ENCODE measurements at places on chromosomes 2 and 18.
A peak's percentile ranks its signal among the peaks of the same experiment; 100 is the strongest.

DNA sequence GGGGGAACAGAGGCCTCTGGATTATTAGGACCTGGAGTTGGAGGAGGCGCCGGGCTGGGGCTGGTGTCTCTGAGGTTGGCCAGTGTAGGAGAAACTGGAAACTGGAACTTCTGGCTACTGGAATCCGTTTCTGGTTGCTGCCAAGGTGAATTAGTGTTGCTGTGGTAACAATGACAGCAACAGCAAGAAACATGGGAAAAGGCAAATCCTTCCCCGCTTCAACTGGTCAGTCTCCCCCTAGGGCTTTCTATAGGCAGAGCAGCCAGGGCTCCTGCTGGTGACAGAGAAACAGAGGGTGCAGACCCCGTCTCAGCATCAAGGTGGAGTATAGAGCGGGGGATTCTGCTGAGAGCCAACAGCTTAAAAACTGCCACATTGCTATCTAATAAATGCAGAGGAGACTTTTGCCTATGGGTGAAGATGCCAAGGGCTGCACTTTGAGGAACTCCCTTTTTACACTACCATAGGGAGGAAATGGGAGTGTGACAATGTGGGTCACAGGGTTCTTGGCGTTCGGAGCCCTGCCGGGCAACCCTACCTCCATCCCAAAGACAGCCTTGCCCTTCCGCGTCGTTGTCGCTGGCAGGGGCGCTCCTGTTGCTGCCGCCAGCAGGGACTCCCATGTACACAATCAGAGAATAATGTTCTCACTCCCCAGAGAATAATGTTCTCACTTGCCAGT, 81.4 kb upstream of the CABLES1 start:
- DNase-seq, result no peak

DNA sequence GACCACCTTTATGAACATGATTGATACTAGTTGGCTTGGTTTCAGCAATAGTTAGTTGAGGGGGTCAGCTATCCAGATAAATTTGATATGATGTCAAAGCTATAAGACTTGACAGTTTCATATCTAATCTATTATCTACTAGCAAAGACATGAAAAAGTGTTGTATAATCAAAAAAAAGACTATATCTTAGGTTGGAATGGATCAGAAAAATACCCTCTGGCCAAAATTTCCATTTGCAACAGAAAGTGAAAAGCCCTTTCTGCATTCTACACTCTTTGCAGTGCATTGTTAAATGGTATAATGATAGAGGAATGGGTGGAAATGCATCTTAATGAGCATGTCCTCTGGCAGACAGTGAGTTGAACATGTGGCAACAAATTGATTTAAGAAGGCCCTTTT, 242.6 kb downstream of the THSD7B start:
- DNase-seq, result no peak

DNA sequence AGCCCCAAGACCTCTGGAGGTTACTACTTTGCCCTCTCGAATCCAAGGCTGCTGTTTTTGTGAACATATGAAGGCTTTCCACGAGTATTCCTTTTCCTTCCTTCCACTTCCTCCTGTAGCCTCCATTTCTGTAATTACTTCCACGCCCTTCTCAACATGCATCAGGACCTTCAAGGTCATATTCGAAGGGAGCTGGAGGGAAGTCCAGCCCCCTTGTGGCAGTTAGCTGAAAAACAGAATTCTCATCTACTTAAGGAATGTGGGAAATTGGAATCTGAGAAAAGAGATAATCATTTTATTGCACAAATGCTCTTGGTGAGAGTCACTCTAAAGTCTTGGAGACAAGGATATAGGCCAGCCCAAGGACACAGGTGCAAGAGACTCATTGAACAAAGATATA, 1000.2 kb downstream of the TDRD15 start:
- DNase-seq, result no peak

DNA sequence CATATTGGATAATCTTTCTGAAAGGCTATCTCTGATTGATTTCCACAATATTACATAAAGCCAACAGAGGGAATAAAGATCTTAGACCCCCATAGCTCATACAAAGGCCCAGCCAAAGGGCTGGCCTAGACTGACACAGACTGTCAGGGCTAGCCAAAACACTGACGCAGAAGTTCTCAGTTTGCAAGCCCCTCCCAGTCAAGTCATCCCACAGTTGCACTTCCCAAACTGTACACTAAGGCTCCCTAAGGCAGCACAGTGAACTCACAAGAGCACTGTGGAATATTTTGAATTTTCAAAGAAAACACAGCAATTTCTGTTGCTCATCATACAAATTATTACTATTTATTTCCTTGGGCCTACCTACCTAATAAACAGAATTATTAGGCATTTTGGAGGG, 244.9 kb downstream of the SP3 start:
- no peak for DNase-seq

- no peak for DNase-seq
Observed at GRCh38 chr2:234394450-234394849, 102.4 kb downstream of the ARL4C start.

DNA sequence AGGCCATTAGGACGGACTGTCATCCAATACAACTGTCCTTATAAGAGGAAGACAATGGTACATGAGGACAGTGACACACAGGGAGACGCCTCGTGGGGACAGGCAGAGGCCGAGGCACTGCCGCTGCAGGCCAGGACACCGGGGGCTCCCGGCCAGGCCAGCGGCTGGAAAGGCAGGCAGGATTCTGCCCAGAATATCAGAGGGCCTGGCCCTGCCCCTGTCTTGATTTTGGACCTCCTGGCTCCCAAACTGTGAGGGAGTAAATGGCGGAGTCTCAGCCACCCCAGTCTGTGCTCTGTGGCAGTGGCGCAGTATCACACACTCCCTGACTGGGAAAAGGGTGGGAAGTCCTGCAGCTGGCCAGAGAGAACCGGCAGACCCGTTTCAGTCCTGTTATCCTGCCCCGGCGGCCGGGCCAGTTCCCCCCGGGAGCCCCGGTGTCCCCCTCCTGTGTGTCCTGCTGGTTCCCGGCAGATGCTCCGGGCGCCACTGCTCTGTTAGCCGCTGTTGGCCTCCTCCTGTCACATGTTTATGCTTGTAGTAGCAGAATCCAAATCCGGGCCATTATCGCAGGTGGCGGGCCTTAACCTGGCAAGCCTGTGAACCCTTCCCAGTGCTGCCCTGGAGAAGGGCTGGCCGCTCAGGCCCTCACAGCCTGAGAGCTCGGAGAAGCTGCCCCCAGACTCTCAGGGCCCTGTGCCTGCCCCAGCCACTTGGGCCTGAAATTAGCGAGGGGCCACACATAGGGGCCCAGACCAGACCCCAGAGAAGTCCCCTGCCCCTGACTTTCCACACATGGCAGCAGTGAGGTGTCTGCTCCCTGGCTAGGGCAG, 31.4 kb upstream of the TAF1B start:
- DNase-seq, result no peak

DNA sequence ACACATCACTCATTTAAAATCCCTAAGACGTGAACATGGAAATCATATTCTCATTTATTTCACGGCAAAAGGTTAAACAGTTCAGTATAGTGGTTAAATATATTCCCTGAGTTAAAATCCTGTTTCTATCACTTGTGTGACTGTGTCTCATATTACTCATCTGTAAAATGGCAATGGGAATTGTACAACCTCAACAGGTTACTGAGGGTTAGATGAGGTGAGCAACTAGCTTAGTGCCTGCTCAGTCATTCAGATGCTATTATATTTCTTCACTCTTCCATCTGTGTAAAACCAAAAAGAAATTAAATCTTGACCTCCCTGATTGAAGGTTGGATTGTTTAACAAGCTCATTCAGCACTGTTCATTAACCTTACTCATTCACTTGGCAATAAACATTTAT, 212.4 kb upstream of the STK17B start:
- DNase-seq, result no peak

DNA sequence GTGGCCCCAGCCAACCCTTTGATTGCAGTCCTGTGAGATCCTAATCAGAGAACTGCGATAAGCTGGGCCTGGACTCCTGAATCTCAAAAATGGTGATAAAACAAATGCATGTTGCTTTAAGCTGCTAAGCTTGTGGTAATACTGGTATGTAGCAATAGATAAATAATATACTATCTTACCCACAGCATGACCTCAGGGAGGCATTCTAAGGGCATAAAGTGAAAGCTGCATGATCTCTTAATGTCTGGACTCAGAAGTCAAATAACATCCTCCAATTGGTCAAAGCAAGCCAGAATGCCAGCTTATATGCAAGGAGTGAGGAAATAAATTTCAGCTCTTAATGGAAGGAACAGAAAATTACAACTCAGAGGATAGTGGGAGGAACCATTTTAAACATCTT, 246.1 kb downstream of the FSIP2 start:
- no peak for DNase-seq

DNA sequence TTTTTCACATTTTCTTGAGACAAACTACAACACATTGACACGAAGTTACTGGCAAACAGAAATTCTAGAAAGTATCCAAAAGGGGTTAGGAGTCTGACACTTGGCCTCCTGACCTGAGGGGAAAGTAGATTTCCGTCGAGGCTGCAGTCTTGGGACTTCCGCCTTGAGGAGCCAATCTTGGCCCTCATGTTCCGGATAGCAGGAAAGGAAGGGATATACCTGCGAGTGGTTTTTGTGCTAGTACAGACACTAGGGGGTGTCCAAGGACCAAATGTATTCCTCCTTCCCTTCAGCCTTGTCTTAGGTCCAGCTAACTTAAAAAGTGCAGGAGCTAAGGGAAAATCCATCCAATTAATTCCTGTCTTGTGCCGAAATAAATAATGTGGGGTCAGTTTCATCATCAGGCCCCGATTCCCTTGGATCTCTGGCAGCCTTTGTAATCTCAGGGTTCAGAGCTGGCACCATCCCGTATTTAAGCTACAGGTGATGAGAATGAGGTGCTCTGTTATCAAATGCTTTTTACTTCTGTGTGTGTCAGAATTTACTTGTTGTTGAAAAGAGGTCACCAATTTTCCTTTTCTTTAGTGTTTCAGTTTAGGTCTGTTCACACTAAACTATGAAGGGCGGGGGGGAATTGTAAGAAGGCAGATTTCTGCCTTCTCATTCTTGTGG, 330.2 kb upstream of the FANCL start:
- peak; percentile 79 for DNase-seq

- DNase-seq, result no peak
Observed at GRCh38 chr2:14220101-14220500, 412.4 kb upstream of the LRATD1 start.

DNA sequence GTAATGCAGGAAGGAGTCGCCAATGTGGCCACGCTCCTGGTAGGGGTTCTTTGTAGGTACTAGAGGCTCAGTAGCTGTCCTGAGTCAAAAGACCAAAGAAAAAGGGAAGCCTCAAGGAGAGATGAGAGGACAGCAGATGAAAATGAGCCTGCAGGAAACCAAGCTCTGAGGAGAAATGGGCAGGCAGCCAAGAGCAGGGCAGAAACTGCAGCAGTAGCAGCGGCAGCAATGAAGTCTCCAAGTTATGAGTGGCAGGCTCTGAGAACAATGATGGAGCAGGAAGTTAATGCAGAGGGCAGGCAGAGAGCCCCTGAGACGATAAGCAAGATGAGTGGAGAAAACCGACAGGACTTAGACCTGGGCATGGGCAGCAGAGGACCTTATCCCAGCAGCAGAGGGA, 48.2 kb upstream of the TMEM200C start:
- DNase-seq, result peak; percentile 62

DNA sequence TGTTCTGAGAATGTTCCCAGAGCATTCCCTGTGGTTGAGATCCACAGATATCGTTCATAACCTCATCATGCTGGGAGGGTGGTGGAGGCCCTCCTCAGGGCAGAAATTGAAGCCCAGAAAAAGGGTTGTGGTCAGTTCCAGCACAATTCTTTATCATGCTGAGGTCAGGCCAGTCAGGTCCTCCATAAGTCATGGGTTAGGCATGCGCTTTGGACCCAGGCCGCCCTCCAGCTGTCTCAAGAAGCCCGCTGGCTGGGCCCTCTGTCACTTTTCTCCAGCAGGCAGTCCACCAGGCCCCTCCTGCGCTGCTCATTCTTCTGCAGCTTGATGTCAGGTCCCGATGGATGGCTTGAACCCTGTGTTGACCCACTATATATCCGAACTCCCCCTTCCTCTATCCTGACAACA, 151.1 kb upstream of the NT5C1B start:
- DNase-seq, result no peak

DNA sequence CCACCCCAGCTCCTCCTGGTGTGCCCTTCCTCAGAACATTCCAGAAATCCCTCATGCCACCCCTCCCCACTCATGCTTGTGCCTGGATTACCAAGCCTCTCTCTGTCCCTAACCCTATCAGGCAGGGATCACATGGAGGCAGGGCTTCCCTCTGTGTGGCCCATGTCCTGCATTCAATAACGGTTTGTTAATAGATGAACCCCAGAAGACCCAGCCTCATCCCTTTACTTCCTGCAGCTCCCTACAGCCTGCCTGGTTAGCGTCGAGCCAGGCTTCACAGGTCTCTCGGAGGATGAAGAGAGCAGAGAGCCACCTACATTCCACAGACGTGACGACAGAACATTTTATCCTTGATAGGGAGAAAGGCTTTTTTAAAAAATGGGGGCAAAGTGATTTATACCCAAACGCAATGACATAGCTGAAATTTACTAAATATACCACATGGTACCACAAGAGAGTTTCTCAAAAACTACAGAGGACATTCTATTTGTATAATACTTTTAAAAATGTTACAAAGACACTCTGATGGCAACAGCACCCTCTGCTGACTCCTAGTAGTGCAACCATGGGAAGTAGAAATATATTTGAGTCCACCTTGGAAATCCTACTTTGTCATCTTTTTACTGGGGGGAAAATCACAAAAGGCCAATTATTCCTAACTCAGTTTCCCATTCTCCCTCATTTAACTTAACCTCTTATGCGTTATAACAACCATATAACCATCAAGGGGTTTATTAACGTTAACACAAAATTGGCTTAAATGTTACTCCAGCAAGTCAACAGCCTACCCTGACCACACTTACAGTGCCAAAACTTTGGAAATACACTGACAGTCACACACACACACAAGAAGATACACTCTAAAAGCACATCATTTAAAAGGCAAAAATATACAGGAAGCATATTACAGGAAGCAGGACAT, 30.7 kb downstream of the FBXO15 start:
- no peak for DNase-seq

DNA sequence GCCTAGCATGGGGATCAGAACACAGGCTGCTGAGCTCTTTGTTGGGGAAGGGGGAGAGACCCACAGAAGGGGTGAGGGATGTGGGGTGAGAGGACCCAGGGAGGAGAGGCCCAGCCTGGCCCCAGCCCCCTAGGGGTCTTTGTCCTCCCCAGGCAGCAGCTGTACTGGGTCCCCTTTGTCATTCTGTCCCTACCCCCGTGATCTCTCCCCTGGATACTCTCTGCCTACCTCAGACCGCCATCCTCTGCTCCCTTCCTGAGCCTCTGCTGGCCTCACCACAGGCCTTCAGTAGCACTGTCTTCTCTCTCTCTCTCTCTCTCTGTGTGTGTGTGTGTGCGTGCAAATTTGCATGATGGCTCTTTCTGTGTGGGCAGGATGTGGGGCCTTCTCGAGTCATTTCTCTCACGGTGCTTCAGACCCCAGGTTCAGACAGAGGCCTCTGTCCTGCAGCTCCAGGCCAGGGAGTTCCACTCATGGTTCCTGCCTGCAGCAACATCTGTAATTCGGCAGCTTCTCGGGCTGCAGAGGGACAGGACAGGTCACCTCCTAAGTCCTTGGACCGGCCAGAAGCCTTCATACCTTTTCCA, 1.4 kb downstream of the PSD4 start:
- no peak for DNase-seq

- no peak for DNase-seq
Observed at GRCh38 chr2:59881218-59881617, 672.2 kb downstream of the BCL11A start.

- no peak for DNase-seq
Observed at GRCh38 chr2:45925636-45926366, 274.3 kb downstream of the PRKCE start.

GRCh38 chr2:207895274-207895860, 125.7 kb upstream of the FZD5 start:
- DNase-seq, result no peak
